ENCODE measurements at places on chromosomes 4 and X.

DNA sequence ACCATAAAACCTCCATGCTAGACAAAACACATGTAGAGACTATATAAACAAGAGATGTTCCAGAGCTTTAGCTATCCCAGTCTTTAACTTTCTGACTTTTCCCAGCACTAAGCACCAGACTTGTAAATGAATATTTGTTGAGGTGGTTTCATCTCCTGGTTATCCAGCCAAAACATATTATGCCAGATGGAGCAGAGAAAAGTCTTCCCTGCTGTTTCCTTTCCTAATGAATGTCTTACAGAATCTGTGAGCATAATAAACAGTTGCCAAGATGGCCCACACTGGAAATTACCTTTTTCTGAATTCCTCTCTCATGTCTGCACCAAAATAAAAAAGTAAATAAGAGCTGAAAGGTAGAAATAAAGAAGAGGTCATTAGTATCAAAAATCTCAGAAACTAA is 159.2 kb downstream of the TECRL start:
- no peak for DNase-seq

DNA sequence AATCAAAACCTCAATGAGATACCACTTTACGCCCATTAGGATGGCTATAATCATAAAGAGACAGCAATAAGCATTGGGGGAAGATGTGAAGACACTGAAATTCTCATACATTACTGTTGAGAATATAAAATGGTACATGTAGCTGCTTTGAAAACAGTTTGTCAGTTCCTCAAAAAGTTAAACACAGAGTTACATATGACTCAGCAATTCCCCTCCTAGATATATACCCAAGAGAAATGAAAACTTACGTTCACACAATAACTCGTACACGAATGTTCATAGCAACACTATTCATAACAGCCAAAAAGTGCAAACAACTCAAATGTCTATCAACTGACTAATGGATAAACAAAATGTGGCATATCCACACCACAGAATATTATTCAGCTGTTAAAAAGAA is 36.6 kb downstream of the PHF8 start:
- DNase-seq, result no peak

DNA sequence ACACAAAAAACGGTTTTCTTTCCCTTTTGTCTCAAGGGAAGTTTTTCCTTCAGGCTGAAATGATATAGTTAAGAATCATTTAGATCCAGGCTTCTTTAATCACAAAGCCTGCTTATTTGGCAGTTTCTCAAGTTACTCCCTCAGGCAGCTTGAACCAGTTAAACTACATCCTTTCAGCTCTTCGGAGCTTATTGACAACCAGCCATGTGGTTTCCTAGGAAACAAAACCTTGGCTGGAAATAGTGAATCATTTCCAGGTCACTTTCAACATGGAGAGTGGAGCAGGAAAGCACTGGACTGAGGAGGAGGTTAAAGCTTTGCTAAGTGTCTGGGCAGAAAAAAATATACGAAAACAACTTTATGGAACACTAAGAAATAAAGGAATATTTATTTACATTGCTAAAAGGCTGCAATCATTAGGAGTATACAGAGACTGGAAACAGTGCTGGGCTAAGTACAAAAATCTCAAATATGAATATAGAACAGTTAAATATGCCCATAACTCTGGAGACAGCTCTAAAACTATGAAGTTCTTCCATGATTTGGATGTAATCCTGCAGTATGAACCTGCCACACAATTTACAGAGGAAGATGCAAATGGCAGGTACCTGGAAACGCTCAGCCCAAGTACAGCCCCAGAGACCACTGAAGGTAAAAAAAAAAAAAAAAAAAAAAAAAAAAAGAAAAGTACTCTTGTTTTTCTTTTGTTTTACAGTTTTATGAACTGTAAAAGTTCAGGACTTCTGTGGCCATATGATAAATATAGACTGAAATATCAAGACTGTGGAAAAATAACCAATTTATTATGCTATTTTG is 23.2 kb upstream of the AASDH start:
- DNase-seq, result peak; percentile 97

GRCh38 chr4:2074588-2074987 is 15.5 kb downstream of the NAT8L start:
- DNase-seq, result no peak

DNA sequence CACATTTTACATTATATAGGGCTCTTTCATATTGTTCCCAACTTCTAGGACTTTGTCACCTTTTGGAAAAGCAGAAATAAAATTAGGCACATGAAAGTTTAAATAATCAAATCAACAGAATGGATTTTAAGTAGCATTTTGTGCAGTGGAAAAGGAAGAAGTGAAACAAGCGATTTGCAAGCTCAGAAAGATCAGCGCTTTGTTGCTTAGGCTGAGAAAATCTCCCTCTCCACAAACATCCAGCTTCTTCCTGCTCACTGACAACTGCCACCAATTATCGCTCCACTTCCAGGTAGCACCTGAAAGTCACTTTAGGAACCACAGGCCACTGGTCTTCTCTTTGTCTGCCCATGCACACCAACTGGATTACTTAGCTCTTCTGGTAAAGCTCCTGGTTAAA is 2.0 kb upstream of the PDK3 start:
- no peak for DNase-seq

DNA sequence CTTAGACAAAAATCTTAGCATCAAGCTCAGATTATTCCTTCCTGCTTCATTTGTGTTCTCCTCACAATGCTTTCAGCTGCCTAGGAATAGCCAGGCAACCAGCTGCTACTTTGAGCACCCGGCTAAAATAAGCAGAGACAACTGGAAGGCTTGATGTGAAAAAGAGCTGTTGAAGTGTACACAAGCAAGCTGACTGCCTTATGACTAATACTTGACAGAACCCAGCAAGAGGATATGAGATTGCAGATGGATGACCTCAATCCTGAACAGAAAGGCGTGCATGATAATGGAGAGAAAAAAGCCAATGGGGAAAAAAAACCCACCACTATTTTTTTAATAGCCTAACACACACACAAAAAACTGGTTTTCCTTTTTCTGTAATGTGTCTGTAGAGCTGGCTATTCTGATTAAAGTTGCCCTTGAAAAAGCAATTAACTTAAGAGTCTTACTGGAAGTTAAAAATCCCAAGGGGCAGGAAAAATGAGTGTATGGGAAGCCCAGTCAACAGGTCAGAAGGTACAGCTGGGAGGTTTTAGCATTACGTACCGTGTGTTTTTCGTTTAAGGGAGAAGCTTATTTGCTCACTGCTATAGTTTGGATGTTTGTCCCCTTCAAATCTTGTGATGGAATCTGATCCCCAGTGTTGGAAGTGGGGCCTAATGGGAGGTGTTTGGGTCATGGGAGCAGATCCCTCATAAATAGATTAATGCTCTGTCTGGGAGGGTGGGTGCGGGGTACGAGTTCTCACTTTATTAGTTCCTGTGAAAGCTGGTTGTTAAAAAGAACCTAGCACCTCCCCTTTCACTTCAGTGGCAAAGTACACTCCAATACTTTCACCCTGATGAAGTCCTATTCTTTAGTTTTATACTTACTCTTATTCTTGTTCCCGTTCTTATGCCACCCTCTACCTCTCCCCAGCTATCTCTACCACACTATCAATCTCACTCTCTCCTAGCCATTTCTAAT is 37.1 kb upstream of the HERC6 start:
- DNase-seq, result peak; percentile 84

DNA sequence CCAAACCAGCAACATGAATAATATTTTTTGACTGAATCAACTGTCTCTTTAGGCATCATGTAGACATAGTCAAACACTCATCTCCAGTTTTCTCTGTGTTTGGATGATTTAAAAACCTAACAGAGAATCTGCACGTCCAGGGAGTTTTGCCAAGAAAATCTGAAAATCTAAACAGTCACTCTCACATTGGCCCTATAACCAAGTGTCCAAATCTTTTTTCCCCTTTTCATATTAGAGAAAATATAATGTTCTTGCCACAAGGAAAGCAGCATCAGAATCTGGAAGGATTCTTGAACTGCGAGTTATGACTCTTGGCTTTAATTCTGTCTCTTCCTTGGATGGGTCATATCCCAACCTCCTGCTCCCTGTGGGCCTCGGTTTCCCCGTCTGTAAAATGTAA is 8.8 kb upstream of the CHRDL1 start:
- no peak for DNase-seq

- DNase-seq, result no peak
Measured at GRCh38 chr4:21009956-21010355, 309.7 kb downstream of the PACRGL start.

DNA sequence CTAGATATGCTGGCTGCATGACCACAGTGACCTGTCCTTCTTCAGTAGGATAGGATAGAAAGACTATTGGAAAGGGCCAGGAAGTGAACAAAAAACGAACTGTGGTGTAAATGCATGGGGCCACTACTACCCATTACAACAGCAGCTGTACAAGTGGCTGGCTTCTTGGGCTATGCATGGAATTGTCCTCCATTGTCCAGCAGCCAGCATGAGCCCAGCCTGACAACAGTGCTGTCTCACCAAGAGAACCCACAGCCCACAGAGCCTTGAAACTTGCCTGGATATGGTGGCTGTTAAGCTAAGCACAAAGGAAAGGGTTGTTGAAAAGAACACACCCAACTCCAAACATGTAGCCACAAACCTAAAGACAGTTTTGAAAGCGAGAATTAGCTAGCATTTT is 330.2 kb upstream of the F9 start:
- DNase-seq, result no peak

GRCh38 chr4:138113819-138114400 is 128.2 kb downstream of the SLC7A11 start:
- no peak for DNase-seq

DNA sequence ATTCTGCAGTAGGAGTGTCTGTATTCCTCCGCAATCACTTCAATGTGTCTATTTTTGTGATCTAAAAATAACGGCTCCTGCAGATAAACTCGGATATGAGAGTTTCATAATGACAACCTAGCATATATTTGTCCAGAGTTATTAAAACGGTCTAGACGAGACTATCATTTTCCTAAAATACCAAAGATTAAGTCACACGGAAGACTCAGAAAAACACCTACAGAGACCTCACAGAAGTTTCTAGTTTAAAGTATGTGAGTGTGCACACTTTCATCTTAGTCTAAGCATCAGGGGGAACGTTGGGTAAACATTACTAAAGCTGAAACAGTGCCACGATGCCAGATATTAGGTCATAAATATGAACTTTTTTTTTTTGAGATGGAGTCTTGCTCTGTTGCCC is 156.9 kb downstream of the AFAP1 start:
- DNase-seq, result no peak

DNA sequence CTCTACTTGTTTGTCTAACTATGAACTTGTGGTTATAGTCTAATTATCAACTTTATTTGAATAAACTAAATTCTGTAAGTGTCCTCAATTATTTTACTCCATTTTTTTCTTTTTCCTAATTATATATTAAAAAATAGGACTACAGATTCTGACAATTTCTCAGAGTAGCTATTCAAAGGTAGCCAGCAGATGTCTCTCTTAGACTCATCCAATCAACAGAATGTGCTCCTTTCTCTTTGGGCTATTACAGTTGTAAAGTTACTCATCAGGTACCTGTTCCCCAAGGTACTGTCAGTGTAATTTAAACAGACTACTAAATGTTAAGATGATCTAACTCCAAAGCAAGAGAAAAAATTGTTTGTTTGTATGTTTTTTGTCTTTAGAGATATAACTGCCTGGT is 248.6 kb downstream of the PCDH18 start:
- no peak for DNase-seq

DNA sequence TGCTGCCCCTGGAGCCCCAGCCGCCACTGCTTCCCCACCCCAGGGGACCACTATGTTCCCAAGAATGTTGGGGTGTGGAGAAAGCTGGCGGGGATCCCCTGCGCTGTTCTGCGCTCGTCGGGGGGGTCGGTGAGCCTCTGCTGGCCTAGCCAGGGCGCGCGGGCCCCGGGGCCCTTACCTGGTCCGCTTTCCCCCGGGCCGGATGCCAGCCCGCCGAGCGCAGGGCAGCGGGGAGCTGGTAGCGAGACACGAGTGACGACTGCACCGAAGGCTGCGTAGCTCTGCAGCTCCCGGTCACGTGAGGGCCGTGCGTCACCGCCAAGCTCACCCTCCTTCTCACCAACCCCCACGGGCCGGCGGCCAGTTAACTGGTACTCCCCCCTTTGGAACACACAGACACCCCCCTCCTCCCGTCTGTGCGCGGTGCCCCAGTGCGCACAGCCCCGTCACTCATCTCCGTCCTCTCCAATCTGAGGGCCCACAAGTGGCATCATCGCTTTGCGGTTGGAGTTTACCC is at the start of gene BEX1:
Gene BEX1 (minus strand): TSS at position 254 of the 517 bp plus-strand sequence. CDS start 897 bp downstream, outside the sequence.
- peak; percentile 37 for DNase-seq

DNA sequence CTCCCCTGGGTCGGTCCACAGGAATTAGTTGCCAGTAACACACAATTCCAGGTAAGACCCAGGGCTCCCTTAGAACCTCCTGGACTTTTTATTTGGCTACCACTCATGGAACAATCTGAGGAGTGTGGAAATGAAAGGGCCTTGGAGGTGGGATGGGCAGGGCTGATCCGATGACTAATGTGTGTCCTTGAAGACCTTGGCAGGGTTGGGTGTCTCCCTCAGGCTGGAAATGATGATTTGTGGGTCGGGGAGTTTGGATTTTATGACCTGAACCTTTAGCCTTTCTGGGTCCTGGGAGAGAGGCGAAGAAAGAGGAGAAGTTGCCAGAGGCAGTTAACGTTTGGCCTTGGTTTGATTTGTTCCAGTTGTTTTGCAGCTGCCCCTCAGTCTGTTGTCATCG is 425.0 kb downstream of the MID1IP1 start:
- DNase-seq, result no peak

DNA sequence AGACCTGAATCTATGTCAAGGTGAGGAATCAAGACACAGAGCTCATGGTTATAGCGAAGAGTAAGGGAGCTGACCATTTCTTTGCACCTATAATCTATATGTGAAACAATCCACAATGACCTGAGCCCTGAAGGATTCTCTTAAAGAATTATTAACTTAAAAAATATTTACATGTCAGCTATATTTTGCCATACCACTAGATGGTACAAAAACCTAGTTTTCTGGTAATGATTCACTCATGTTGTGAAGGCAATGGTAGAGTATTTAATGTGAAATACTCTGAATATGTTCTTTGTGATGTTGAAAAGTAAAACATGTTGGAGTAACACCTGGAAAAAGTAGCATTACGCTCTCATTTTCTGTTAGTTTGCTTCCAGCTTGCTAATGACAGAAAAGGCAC is 40.0 kb downstream of the VGLL1 start:
- no peak for DNase-seq

DNA sequence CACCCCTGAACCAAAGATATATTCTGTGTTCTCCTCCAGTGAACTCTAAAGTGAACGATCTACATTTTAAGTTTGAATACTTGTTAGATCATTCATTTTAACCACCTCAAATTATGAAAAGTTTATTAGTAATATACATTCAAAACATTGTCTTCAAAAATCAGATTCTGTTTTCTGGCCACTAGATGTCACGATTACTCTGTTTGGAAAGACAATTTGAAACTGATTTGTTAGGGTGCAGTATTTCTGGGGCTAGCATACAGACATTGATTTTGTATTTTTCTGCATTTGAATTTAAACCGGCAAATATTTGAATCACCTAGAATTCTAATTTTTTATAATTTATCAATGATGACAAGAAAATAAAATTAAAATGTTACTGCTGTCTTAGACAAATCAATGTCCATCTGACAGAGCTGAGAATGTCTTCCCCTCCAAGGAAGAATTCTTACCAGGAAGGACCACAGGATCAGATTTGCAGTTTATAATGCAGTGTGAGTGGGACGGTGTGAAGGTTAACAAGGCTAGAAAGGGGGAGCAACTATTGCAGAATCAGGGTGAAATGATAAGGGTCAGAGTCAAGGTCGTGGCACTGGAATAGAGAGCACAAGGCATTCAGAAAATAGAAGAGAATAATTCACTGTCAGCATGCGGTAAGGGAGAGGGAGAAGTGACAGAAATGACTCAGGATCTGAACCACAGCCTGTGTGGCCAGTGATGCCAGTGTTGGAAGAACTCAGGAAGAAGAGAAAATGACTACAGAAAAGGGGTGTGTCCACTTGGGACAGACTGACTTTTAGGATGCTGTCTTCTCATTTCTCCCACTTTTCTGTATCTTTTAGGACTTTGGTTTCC is 91.6 kb downstream of the ANXA10 start:
- peak; percentile 49 for DNase-seq
